Fibroblast of the conjunctiva (primary cell): ENCODE measurements at places on chromosomes 3 and 15.

GRCh38 chr3:73324203-73325155 is 263.0 kb downstream of the EBLN2 start:
- no peak for DNase-seq

GRCh38 chr3:102225407-102226132 is 209.2 kb upstream of the ZPLD1 start:
- DNase-seq: peak; percentile 72

GRCh38 chr3:69072928-69073327 is 7.2 kb downstream of the UBA3 start:
- no peak for DNase-seq

GRCh38 chr3:44110648-44111047 is 131.0 kb upstream of the TOPAZ1 start:
- no peak for DNase-seq

DNA sequence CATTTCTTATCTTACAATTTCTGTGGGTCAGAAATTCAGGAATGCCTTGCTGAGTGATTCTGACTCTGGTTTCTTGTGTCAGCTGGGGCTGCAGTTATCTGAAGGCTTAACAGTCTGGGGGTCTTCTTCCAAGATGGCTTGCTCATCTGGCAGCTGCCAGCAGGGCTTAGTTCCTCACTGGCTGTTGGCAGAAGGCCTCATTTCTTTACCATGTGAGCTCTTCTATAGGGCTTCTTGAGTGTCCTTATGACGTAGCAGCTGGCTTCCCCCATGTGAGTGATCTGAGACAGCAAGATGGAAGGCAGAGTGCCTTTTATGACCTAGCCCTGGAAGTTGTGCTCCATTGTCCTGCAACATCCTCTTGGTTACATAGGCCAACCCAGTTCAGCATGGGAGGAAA is 82.0 kb upstream of the PDZRN3 start:
- no peak for DNase-seq

DNA sequence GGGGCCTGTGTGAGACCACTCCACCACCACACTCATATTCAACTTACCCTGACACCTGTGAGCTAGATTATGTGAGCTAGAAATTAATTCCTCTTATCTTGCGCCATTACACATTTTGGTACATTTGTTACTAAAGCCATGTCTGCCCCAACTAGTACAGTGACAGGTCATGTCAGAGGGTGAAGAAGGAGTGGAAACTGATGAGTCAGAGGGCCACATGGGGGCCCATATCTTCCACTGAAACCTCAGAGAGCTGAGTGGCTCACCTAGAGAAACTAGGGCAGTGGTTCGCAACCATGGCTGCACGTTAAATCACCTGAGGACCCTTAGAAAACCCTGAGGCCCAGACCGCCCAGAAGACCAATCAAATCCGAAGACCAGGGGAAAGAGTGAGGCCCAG is 15.7 kb upstream of the MEF2A start:
- DNase-seq: no peak

- no peak for DNase-seq
These were observed 100.5 kb upstream of the RGMA start for GRCh38 chr15:93189561-93189960.

DNA sequence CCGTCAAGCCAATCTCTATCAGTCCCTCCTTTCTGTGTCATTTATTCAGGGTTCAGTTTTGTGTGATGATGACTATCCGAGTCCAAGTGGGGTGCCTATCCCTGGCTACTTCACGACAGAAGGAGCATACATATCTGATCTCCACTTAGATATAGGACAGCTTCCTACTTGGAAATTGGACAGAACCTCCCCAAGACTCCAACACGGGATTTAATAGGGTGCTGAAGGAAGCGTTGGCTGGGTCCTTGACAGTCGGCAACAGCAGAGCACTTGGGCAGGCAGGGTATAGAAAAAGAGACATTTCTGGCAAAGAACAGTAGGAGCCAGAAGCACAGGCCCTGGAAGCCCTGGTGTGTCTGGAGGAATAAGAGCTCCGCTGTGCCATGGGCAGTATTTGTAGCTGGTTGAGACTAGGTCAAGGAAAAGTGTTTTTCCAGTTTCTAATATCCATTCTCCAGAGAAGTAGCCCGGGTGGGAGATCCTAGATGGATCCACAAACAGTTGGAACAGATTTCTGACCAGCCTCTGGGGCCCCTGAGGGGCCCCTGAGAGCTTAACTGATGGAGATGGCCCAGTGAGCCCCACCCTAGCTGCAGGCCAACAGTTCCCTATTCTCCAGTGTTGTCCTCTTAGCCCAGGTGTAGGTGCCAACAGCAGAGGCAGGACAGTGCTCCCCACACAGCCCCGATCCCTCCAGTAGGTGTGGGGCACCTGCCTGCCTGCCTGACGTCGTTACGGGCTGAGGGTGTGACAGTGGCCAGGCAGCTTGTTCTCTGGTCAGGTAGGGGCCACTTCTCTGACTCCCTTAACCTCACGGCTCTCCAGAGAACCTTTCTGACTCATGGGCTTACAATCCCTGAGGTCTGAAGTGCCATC is 130.8 kb downstream of the CHCHD6 start:
- DNase-seq: no peak

- no peak for DNase-seq
These were observed 37.1 kb downstream of the SLCO3A1 start for GRCh38 chr15:91890614-91891013.

- no peak for DNase-seq
These were observed 4.4 kb downstream of the ADAMTS17 start for GRCh38 chr15:100337096-100338044.

- DNase-seq: no peak
These were observed 126.7 kb downstream of the MYLK start for GRCh38 chr3:123757281-123757940.

GRCh38 chr15:77418966-77419835 is 703 bp downstream of the PEAK1 start:
- DNase-seq: no peak

GRCh38 chr3:45210308-45211041 is 15.6 kb downstream of the TMEM158 start:
- peak; percentile 78 for DNase-seq

- DNase-seq: no peak
These were observed 68.7 kb upstream of the PRR23C start for GRCh38 chr3:139113231-139113992.

DNA sequence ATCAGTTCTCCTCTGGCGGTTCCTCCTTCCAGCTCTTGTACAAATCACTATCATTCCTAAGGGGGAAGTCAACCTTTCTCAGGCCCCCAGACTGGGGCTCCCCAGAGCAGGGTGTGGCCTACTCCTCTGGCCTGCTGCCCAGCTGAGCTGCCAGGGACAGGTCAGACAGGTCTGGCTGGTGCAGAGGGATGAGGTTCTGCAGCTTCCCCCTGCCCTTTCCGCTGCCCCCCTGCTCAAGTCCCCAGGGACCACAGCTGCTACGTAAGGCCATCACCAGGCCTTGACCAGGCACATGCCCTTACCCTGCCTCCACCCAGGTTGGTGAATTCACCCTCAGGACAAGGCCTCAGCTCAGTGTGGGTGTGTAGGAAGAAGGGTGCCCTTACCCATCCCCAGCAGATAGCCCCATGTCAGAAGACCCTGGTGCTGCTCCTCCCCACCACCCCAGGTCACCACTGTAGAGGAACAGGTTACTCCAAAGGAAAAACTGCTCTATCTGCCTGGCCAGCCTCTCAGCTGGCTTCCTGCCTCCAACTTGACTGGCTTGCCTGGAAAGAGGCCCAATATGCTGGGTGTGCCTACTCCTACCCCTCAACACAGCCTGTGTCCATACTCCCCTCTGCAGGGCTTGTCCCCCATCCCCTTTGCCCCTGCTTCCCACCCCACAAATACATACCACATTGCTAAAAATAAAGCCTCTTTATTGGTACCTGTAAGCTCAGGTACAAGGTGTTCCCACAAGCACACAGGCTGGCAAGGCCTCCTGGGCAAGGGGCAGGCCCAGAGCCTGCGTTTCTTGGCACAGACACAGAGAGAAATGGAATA is 12.0 kb downstream of the CSRNP1 start:
- DNase-seq: no peak

DNA sequence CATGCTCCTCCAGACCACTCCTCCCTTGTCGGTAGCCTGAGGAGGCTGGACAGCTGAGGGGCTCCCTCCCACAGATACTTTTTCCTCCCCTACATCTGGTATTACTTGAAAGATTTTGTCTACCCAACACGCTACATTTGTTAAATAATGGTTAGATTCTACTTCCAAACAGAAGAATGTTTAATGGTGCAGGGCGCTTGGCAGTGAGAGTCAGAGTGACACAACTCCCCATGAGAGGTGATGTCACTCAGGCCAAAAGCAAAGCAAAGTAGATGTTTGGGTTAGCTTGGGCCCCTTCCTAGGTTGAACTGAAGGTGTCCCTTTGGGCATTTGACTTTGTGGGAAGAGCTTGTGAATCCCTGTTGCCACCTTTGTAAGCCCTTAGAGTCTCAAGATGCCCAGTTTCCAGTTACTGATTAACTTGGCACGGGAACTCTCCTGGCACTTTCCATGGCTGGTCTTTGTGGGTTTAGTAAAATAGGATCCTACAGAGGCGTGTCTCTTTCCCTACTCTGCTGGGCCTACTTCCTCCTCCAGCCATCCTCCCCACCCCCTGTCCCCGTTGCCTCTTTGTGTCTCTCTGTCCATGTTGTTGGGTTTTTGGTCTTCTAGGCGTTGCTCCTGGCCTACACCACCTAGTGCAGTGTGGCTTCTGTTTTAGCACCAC is 5.6 kb downstream of the LIMD1 start:
- DNase-seq: no peak

DNA sequence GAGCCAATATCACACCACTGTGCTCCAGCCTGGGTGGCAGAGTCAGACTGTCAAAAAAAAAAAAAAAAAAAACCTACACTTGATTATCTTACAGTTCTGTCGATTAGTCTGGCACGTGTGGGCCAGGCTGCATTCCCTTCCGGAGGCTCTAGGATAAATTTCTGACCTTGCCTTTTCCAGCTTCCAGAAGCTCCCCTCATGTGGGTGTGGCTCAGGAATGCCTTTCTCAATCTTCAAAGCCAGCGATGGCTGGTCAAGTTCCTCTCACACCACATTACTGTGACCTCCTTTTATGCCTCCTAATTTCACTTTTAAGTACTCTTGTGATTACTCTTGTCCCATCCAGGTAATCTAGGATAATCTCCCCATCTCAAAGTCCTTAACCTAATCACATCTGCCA is 58.2 kb upstream of the DUT start:
- DNase-seq: no peak

DNA sequence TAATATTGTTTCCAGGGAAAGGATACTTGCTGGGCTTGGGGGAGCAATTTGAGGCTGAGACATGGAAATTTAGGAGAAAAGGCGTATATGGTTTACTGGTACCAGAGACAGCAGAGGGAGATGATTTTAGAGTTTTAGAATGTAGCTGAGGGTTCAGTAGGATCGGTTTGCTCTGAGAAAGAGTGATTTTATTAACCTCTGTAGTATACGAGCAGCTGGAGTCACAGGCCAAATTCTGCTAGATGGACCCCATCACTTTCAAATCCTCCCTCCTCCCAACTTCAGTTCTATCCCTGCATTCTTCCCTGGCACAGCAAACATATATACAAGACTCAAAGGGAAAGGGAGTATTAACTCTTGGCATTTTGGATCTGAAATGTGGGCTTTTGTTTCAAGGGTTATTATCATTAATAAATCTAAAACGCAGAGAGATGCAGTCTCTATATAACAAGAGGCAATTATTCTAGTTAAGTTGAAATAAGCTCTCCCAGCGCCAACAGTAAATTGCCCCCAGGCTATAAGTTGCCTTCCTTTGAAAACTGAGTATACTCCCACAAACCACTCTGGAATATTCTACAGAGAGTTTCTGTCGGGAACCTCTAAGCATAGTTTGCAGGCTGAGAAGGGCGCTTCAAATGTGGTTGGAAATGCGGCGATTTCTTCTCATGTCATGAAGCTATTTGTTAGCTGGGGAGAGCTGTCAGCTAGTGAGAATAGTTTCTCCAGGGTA is 5.4 kb downstream of the CRABP1 start:
- DNase-seq: no peak

DNA sequence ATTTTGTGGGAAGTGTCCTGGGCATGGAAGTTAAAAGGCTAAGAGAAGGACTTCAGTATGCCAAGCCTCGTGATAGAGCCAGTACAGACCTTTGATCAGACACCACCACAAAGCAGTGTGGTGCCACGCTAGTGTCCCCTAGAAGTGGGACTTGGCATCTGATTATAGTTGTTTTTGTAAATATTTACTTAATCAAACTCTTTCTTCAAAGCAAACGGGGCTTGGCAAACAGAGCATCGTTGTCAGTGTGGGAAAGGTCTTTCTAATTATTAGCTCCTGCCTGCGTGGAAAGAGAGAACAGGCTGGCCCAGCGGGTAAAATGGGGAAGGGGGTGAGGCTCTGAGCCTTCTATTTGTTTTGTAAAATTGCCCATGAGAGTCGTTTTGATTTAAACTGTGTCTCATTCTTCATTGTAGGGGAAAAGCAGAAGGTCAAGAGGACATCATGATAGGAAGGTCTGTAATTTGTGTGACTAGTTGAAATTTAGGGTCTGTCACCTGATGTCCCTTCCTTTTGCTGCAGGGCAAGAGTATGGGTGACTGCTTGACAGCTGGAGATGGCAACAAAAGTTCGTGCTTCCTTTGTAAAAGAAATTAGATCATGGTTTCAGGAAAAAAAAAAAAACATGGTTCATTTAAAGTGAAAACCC is 105.0 kb downstream of the IQCH start:
- no peak for DNase-seq

DNA sequence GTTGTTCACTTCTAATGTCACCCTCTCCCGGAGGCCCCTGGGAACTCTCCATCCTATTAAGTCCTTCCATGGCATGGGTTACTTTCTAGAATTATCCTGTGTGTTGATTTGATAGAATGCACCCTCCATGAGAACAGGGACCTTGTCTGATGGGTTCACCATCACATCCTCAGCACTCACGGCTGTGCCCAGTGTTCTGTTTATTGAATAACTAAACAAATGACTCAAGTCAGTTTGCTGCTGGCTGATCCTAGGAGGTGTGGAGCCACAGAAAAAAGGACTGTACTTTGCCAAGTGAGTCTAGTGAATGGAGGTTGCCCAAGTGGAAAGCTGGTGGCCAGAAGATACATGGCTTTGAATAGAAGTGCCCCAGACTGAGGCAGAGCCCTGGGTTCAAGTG is 48.5 kb upstream of the RAB6B start:
- DNase-seq: no peak

DNA sequence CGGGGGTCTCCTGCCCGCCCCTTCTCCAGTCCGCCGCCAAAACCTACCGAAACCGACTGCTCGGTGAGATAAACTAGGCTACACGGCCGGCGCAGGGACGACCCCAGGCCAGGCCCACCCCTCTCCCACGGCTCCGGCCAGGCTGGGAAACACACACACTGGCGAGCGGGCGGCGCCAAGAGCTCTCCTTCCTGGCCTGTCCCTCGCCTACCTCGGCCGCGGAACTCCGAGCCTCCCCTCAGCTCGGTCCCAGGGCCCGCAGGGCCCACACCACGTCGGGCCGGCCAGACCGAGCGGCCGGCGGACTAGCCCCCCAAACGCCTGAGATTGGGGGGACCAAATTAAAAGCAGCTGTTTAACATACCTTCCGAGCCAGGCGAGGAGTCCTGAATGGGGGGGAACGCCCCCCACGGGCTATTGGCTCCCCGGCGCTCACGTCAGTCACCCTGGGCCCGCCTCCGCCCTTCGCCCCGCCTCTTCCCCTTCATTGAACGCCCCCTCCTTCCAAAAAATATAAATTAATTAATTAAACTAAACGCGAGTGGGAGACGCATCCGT is 4.0 kb upstream of the SIN3A start:
- peak; percentile 57 for DNase-seq

GRCh38 chr3:8749316-8749715 is 15.7 kb downstream of the CAV3 start:
- no peak for DNase-seq
